CD4-positive, CD25-positive, alpha-beta regulatory T cell (primary cell): ENCODE measurements at places on chromosomes 11 and 22.

DNA sequence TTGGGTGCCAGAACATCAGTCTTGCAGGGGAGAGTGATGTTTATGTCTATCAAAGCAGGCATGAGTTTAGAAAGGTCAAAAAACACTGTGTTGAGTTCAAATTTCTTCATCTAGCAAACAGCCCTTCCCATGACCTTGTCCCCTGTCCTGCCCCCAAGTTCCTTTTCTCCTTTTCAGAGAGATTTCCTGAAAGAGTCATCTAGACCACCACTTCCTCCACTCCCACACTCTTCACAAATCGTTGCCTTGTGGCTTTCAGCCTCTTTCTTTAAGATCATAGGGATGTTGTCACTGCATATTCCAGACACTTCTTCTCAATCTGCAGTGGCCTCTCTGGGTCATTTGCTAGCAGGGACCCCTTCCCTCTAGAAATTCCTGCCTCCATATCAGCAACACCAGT lies 290.5 kb downstream of the TENM4 start:
- H3K36me3 ChIP-seq = no peaks in the 10 kb centered on the region
- H3K27me3 ChIP-seq = no peaks in the 10 kb centered on the region
- H3K4me3 ChIP-seq = no peak overlapping the region
- no peak for DNase-seq
- H3K4me1 ChIP-seq = no peaks in the 10 kb centered on the region

DNA sequence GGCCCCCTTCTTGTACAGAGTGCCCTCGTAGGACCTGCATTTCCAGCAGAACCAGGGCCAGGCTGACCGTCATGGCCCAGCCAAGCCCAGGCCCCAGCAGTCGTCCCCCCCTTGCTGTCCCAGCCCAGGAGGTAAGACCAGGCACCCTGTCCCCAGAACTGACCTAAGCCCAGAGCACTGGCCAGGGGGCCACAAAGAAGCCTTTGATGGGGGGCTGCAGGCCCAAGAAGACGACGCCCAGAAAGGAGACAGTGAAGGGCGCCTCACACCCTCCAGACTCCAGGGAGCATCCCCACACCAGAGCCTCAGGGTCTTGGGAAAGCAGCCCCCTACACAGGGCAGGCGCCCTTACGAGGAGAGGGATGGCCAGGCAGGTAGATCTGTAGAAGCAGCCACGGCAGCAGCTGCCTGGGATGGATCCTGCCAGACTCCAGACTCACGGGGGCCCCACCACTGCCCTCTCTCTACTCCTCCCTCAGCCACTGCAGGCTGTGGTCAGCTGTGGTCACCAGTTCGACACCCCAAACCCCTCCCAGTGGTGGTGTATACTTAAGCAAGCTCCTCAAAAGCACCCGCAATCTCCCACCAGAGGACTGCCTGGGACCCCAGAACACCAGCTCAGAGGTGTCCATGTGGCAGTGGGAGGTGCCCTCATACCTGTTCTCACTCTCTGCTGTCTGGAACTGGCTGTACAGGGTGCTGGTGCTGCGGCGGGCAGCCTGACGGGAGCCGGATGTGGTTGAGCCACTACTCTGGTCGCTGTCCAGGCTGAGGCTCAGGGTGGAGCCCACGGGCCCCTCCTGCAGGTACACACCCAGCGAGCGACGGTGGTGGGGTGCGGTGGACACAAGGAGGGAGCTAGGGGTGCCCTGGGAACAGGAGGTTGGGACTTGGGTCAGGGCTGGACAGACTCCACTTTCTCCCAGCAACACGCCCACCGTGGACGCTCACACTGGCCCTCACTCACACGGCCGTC lies 27.0 kb downstream of the SBF1 start:
- no peak overlapping the region for H3K4me3 ChIP-seq
- H3K27me3 ChIP-seq = no peaks in the 10 kb centered on the region
- DNase-seq = no peak
- peaks cover 46% of the 10 kb centered on the region for H3K36me3 ChIP-seq
- H3K27ac ChIP-seq = no peak overlapping the region

DNA sequence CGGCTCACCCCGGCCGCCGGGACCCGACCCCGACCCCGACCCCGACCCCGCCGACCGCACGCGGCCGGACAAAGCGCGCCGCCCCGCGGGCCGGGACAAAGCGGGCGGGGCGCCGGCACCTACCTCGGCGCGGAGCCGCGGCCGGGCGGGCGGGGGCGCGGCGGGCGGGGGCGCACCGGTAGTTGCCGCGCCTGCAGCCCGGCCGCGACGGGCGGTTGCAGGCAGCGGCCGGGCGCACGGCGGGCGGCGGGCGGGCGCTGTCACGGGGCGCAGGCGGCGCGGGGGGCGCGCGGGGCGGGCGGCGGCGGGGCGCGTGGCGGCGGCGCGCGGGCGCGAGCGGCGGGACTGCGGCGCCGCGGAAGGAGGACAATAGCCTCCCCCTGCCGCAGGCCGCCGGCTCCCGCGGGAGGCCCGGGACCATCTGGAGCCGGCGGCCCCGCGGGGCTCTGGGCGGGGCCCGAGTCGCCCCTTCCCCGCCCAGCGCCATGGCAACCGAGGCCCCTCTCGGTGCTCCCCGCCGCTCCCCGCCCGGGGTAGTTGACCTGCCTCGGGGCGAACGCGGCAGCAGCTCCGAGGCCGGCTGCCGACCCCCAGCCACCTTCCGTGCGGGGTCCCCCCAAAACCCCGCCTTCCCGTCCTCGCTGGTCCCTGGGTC lies 851 bp downstream of the SPTBN2 start:
- no peak for DNase-seq
- H3K4me3 ChIP-seq = no peak overlapping the region
- H3K4me1 ChIP-seq = peaks cover 18% of the 10 kb centered on the region
- no peaks in the 10 kb centered on the region for H3K36me3 ChIP-seq

GRCh38 chr22:21702700-21703683 lies 32.6 kb downstream of the YPEL1 start:
- no peak for DNase-seq
- no peak overlapping the region for H3K4me3 ChIP-seq
- H3K36me3 ChIP-seq = peaks cover 9% of the 10 kb centered on the region
- H3K27ac ChIP-seq = no peak overlapping the region

GRCh38 chr11:1025410-1026162 lies 10.9 kb downstream of the MUC6 start:
- no peak for DNase-seq
- no peaks in the 10 kb centered on the region for H3K27me3 ChIP-seq
- H3K27ac ChIP-seq = no peak overlapping the region
- H3K36me3 ChIP-seq = no peaks in the 10 kb centered on the region
- no peaks in the 10 kb centered on the region for H3K4me1 ChIP-seq
- H3K4me3 ChIP-seq = no peak overlapping the region

GRCh38 chr11:36123336-36124101 lies 165.7 kb downstream of the COMMD9 start:
- no peak for DNase-seq
- H3K36me3 ChIP-seq = no peaks in the 10 kb centered on the region
- no peaks in the 10 kb centered on the region for H3K4me1 ChIP-seq
- H3K4me3 ChIP-seq = no peak overlapping the region

DNA sequence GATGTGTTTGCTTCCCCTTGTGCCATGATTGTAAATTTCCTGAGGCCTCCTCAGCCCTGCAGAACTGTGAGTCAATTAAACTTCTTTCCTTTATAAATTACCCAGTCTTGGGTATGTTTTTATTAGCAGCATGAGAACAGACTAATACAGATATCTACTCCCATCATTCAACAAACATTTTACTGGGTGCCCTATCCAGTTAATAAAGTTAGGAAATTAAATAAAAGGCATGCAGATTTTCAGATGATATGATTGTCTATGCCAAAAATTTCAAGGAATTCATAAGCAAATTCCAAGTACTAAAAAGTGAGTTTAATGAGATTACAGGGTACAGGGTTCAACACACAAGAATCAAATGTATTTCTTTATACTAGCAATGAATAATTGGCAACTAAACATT lies 33.5 kb upstream of the LIN7C start:
- no peak overlapping the region for H3K27ac ChIP-seq
- H3K4me3 ChIP-seq = no peak overlapping the region
- no peaks in the 10 kb centered on the region for H3K27me3 ChIP-seq
- no peaks in the 10 kb centered on the region for H3K36me3 ChIP-seq

DNA sequence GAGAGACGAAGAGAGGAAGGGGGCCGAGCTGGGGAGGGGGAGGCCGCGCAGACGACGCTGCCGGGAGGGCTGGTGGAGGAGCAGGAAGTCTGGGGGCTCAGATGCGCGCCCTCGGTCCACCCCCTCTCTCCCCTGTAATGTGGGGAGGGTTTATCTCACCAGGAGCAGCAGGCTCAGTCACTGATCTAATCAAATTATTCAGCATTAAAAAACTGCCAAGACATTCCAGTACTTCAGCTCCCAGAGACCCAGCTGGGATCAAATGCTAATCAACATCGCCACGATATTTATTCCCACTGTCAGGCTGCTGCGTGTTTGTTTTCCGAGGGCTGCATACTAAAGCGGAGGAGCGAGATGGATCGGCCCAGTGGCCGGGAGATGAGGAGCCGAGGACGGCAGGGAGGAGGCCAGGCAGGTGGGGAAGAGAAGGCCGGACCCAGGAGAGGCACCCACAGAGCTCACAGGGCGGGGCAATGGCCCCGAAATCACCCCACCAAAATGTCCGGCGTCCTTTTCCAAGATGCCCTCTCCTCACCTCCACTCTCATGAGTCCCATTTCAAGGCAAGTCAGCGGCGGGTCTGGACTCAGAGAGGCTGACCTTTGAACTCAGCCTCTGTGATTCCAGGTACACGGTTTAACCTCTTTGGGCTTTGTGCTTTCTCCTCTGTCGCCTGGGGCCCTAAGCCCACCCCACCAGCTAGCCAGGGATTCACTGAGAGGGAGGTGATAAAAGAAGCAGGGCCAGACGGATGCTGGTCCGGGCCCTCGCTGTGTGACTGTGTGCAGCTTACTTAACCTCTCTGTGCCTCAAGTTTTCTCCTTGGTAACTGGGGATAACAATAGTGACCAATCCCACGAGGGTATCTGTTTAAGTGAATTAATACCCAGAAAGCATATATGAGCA lies 502.1 kb downstream of the MN1 start:
- H3K27ac ChIP-seq = no peak overlapping the region
- no peaks in the 10 kb centered on the region for H3K36me3 ChIP-seq
- no peaks in the 10 kb centered on the region for H3K4me1 ChIP-seq
- H3K27me3 ChIP-seq = no peaks in the 10 kb centered on the region

GRCh38 chr11:69058511-69059270 lies 10.0 kb downstream of the TPCN2 start:
- H3K36me3 ChIP-seq = peaks cover 9% of the 10 kb centered on the region
- H3K4me3 ChIP-seq = no peak overlapping the region
- H3K4me1 ChIP-seq = no peaks in the 10 kb centered on the region
- no peaks in the 10 kb centered on the region for H3K27me3 ChIP-seq

DNA sequence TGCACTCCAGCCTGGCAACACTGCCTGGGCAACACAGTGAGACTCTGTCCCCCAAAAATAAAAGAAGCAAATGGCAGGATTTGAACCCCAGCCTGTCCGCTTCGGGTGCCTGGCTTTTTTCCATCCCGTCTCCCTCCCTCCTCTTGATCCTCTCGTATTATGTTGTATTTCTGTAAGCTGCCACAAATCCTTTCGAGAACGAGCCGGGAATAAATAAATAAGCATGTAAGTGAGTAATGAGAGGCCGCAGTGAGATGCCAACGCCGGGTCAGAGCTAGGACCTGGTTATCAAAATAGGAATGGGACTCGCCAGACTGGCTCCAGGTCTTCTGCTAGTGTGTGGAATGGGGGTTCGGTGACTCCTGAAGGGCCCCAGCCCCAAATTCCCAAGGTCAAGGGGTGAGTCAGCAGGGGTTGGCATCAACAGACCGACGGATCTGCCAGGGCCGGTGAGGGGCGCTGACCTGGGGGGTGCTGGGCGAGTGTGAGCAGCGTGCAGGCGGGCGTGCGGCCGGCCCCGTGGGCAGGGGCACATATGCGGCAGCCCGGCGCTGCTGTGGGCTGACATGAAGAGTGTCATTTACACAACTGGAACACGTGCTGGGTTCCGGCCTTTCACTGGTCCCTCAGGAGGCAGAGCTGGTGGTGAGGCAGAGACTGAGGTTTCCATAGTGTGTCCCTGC lies 47.8 kb downstream of the FLRT1 start:
- H3K4me1 ChIP-seq = no peaks in the 10 kb centered on the region
- no peaks in the 10 kb centered on the region for H3K36me3 ChIP-seq
- H3K27ac ChIP-seq = no peak overlapping the region
- no peak overlapping the region for H3K4me3 ChIP-seq

GRCh38 chr11:61730240-61730994 lies 22.0 kb upstream of the MYRF start:
- H3K4me3 ChIP-seq = no peak overlapping the region
- no peaks in the 10 kb centered on the region for H3K36me3 ChIP-seq
- no peak overlapping the region for H3K27ac ChIP-seq
- H3K27me3 ChIP-seq = no peaks in the 10 kb centered on the region

- H3K36me3 ChIP-seq = no peaks in the 10 kb centered on the region
- H3K27me3 ChIP-seq = peaks cover 23% of the 10 kb centered on the region
- no peaks in the 10 kb centered on the region for H3K4me1 ChIP-seq
- no peak overlapping the region for H3K4me3 ChIP-seq
- no peak for DNase-seq
- no peak overlapping the region for H3K27ac ChIP-seq
These were observed 702 bp downstream of the SYN3 start for GRCh38 chr22:33057363-33057995.

- peaks cover 29% of the 10 kb centered on the region for H3K36me3 ChIP-seq
- DNase-seq = no peak
- no peak overlapping the region for H3K27ac ChIP-seq
- no peak overlapping the region for H3K4me3 ChIP-seq
- no peaks in the 10 kb centered on the region for H3K4me1 ChIP-seq
- H3K27me3 ChIP-seq = no peaks in the 10 kb centered on the region
These were observed 19.2 kb downstream of the SLC43A1 start for GRCh38 chr11:57496109-57496820.

- no peaks in the 10 kb centered on the region for H3K27me3 ChIP-seq
- no peak overlapping the region for H3K27ac ChIP-seq
- H3K4me1 ChIP-seq = no peaks in the 10 kb centered on the region
- peak; percentile 62 for DNase-seq
- no peaks in the 10 kb centered on the region for H3K36me3 ChIP-seq
These were observed 5.8 kb upstream of the MIEF1 start for GRCh38 chr22:39496131-39496838.

DNA sequence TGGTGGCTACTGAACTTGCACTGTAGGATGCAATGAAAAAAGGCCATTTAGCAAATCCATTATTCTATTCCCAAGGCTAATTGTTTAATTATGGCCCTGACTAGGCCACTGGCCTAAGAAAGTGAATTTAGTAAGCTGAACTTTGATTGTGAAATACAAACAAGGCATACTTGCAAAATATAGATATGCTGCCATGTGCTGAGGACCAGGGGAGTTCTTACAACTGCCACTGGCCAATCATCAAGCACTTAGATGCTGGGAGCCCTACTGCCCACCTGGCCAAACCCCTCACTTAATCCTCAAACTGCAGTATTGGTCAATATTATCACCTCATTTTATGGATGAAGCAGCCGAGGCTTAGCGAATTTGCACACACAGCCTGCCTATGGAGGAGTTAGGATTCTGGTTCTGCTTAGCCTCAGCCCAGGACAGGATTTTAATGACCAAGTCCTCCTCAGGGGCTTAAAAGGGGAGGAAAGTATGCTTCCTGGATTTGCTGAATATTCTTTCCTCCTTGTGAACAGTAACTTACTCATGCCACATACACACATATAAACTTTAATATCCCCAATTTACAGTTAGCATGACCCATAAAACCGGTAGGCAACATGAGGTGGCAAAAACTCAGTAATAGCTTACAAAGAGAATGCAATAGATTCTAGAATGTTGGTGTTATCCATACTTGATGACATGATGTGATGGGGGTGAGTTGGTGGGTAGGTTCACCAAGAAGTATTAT lies 39.3 kb downstream of the CD44 start:
- peaks cover 92% of the 10 kb centered on the region for H3K4me1 ChIP-seq
- H3K36me3 ChIP-seq = peaks cover 69% of the 10 kb centered on the region
- no peaks in the 10 kb centered on the region for H3K27me3 ChIP-seq

GRCh38 chr11:38718049-38718448 lies 2120.0 kb upstream of the RAG2 start:
- no peak overlapping the region for H3K4me3 ChIP-seq
- H3K27ac ChIP-seq = no peak overlapping the region
- H3K4me1 ChIP-seq = no peaks in the 10 kb centered on the region
